ENCODE measurements at places on chromosomes 11 and 22.

DNA sequence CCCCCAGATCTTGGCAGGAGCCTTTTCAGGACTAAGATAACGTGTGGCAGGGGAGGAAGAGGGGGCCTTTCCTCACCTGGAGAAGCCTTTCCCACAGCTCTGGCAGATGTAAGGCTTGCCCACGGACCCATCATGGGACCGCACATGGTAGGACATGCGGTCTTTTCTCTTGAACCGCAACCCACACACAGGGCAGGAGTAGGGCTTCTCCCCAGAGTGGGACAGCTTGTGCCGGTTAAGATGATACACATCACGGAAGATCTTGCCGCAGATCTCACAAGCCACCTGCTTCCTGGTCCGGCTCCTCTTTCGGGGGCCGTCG, 1.9 kb downstream of the PATZ1 start:
- no peak for DNase-seq

GRCh38 chr11:113977071-113977490, 2.2 kb downstream of the HTR3A start:
- no peak for DNase-seq

- DNase-seq, result no peak
Measured at GRCh38 chr11:122709039-122709760, 53.7 kb downstream of the UBASH3B start.

- DNase-seq, result no peak
Measured at GRCh38 chr11:45248501-45249011, 37.6 kb downstream of the SYT13 start.

DNA sequence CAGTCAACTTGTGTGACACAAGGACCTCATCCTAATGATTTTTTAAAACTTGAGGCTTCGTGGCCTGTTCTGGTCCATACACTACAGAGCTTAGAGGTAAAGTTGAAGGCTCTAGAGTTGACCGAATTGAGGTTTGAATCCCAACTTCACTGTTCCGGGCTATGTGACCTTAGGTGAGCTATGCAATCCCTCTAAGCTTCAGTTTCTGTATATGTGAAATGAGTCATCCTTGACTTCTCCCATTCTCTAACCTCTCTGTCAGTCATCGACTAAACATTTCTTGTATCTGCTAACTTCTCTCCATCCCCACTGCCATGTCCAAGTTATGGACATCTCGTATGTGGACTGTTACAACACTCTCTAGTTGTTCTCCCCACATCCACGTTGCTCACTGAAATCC, 178.2 kb upstream of the TMEM45B start:
- DNase-seq, result no peak

DNA sequence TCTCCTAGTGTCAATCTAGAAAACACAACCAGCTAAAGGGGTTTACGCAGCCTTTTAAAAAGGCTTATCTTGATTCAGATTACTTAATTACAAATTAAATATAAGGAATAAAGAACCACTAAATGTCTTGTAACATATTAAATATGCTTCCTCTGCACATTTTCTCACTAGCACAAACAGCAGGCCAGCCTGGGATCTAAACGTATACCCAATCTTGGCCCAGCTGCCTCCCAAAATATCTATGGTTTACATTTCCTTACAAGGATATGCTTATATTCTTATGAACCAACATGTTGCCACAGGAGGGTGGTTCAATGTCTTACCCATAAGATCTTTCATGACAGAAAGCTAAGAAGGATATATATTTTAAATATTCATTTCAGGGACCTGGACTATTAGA, 7.7 kb downstream of the LGR4 start:
- no peak for DNase-seq

- no peak for DNase-seq
Measured at GRCh38 chr11:131580476-131580875, 210.1 kb downstream of the NTM start.

DNA sequence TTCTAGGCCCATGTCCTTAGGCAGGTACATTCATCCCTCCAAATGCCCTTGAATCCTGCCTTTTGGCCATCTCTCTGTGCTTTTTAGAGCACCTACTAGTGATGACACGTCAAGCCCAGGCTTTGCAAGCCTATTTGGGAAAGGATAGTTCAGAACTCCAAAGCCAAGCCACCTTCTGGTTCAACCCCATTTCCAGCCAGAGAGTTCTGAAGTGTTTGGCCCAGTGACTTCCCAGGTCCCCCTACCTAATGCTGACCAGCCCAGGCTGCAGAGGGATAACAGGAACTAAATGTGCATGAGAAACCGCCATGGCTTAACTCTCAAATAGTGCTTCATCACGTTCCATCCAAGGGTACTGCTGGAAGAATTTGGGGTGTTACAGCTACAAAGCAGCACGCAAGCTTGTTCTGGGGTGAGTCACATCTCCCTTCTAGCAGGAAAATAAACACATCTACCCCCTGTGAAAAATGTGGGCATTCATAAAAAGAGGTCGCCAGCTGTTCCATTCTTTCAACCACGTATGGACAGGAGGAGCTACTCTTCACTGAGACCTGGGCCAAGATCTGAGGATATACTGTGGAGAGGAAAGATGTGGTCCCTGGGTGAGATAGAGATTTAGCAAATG, 2.0 kb upstream of the FXYD6 start:
- no peak for DNase-seq

DNA sequence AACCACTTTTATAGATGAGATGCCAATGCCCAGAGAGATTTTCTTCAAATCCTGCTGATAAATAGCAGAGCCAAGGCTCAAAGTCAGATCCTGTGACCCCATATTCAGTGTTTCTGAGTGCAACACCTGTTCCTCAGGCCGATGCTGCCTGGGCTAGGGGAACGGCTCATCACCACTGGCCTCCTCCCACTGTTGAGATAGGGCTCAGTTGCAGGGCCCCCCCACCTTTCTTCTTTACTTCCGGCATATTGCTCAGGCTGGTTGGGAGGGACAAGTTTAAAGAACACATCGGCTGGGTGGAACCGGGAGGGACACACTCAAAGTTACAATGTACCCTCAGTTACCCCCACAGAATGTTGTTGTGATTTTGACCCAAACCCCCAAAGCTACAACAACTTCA, 88.3 kb upstream of the CRTAM start:
- no peak for DNase-seq

DNA sequence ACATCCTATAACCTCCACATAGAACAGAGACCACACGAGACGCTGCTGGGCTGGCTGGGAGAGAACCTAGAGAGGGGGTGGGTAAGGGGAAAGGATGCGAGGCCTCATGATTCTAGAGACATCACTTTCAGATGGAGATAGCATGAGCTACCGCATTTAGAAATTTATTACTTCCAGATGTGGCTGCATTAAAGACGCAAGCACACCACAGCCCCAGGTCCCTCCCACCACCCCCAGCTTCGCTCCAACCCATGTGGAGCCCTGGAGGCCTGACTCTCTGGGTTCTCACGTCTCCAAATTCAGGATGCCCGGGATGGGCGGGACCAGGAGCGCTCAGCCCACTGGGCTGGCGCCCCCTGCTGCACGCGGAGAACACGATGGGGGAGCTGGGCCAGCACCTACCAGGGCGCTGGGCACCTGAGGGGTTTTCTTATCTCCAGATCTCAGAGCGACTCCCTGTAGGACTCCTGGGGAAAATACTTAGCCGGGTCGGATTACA, 13.6 kb downstream of the MRPL21 start:
- peak; percentile 47 for DNase-seq

DNA sequence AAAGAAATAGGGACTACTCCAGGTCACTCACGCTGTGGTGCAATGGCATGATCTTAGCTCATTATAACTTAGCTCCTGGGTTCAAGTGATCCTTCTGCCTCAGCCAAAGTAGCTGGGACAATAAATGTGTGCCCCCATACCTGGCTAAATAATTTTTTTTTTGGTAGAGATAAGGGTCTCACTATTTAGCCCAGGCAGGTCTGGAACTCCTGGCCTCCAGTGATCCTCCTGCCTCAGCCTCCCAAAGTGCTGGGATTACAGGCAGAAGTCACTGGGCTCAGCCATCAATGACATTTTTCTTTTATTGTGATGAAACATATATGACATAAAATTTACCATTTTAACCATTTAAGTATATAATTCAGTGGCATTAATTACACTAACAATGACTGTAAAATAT, 10.6 kb downstream of the SLC5A4 start:
- DNase-seq, result no peak

GRCh38 chr11:47896199-47896598, 48.0 kb upstream of the NUP160 start:
- DNase-seq, result no peak

DNA sequence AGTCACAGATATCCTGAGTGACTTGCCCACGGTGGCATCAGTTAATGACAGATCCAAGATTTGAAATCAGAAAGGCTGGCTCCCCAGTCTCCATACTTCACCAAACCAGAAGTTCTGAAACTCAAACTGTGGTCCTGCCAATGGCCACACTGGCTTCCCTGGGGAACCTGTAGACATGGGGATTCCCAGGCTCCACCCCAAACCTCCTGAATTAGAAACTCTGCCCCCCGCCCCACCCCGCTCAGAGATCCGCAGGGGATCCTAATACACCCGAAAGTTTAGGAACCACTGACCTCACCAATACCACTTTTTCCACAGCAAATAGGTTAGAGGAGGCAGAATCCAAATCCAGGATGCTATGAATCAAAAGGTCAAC, 15.3 kb downstream of the RTN4RL2 start:
- DNase-seq, result no peak

- no peak for DNase-seq
Measured at GRCh38 chr11:65883786-65884715, 4.2 kb downstream of the FIBP start.

DNA sequence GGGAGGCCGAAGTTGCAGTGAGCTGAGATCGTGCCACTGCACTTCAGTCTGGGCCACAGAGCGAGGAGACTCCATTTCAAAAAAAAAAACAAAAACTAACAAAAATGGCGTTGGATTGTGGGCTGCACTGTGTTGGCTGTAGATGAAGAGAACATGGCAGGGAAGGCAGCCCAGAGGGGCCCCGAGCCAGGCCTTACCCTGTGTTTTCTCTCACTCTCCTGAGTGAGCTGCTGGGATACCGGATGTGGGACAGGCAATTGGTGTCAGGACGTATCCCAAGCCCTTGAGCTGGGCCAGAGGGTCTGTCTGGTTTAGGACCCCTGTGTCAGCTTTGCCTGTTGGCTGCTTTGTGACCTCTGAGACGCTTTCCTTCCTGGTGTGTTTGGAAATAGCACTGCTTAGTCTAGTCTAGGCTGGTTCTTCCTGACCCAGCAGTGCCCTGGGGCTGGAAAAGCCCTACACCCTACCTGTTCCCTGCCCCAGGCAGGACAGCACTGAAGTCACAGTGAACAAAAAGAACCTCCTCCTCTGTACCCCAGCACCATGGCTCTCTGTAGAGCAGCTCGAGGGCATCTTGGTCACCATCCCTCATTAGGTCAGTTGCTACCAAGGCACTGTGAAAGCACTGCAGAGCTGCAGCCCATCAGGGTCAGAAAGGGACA, 17.8 kb downstream of the CHADL start:
- no peak for DNase-seq

- no peak for DNase-seq
Measured at GRCh38 chr11:114270531-114271270, 25.5 kb upstream of the NNMT start.

- no peak for DNase-seq
Measured at GRCh38 chr11:85182441-85183387, 444.4 kb downstream of the DLG2 start.

DNA sequence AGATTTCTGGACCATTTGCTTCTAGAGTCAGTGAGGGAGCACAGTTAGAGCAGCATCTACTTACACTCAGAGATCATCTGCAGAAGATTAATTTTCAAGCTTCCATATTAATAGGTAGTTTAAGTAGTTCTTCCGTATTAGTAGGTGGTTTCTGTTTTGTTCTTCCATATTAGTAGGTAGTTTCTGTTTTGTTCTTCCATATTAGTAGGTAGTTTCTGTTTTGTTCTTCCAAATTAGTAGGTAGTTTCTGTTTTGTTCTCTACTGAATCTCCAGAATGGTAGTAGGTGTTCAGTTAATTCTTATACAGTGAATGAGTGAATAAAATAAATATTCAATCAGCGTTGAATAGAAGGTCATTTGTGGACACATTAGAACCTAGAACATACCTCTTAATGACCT, 175.7 kb downstream of the TMEM135 start:
- no peak for DNase-seq

DNA sequence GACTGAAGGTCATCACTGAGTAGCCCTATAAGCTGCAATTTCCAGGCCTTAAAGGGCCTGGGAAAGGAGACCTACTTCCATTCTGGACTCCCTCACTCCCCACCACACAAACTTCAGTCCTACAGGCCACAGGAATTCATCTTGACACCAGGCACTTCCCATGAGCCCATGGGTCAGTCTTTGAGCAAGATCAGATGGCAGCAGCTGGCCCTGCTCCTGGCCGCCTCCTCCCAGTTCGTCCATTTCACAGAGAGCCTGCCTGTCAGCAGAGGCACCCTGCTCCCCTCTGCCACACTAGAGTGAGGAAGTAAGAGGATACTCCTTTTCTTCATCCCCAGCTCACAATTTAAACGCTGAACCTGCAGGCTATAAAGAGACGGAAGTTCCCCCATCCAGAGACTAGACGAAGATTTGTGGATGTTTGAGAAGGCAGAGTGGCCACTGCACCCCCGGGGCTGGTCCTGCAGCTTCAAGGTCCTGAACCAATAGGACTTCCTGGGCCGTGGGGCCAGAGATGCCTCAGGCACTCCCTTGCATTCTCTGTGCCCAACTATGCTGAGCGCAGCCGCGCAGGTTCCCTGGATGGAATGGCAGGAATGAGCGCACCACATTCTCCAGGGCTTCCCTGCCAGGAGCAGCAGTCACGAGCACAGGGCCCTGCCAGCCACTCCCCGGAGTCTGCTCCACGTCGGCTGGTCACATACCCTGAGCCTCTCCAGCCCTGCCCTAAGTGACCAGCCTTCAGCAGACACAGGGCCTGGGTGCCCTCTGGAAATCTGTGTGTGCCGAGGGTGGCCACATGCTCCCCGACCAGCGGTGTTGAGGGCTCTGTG, 33.5 kb upstream of the BID start:
- no peak for DNase-seq

DNA sequence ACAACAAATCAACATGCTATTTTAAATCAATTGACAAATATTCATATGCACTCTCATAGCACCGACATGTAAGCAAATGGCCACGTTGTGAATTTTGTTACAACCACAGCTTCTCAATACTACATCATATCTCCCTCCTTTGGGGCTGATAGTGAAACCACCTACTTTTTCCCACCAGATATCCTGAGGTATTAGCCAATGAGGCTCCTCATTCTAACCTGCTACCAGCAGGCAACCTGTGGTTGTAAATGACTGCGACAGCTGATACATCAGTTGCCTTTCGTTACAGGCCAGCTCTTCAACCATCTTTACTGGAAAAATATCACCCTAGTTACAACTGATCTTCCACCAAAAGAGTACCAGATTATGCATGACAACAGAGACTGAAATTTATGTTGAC, 3.7 kb upstream of the XKR3 start:
- no peak for DNase-seq

GRCh38 chr11:30261821-30262220, 31.0 kb downstream of the FSHB start:
- no peak for DNase-seq

- no peak for DNase-seq
Measured at GRCh38 chr11:78216571-78217287, 28.0 kb downstream of the USP35 start.

DNA sequence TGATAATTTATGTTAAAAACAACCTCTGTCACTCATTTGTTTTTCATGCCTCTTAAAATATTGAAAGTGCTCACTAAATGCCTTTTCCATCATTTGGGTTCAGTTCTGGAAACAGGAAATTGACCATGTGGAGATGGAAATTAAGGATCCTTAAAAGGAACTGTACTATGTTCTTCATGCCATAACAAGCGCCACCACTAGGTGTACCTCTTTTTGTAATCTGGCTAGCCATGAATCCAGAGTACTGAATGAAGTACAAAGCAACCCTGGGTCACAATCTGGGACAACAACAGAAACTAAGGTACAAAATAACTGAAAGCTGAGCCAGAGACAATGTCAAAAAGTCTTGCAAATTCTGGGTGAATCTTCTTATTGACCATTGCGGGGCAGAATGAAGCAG, 559.1 kb downstream of the FAM181B start:
- DNase-seq, result no peak

Measured in HTR-8/SVneo (cell line).